Gastrocnemius medialis (tissue), 4 donors: ENCODE measurements at places on chromosomes 6 and 20. TPM values are rescaled to one million over a fixed set of nuclear protein-coding genes. Genes with fewer than 3 reads are reported as not detected.

DEFB119 gene
- not detected for total RNA-seq

RAMACL gene
- total RNA-seq = 0.70 TPM

MAP3K4 gene
- 28.1 TPM for total RNA-seq

FKBP1C gene
- total RNA-seq = 0.20 TPM

WRNIP1 gene
- 66.0 TPM for total RNA-seq

SLC17A2 gene
- total RNA-seq = not detected

PRND gene
- total RNA-seq = not detected

DNA sequence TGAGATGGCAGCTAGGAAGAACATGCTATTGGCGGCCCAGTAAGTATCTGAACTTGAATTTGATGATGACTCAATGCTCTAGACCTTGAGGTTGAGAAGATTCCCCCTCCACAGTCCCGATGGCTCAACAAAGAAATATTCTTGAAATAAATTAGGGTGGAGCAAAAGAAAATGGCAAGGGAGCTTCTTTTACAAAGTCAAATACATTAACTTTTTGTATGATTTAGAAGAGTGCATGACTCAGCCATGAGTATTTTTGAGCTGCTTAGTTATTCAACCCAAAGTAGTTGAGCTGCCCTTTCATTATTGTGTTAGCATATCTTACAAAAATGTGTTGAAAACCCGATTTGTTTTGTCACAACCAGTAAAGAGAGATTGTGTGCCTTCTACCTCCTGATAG, 7.6 kb downstream of the TFAP2C start:
- no peak for DNase-seq

DNA sequence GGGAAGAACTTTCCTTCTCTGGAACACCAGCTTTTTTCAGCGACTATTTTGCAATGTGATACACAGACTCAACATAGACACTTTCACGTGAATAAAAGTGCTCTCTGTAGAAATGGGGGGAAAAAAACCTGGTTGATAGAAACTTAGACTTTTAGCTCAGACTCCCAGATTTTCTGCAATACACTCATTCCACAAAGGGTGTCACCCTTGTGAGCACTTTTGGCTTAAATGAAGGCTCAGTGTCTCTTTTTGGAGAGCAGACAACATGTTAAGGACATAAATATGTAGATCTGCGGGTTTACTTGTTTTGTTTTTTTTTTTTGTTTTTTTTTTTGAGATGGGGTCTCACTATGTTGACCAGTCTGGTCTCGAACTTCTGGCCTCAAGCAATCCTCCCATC, 579.6 kb downstream of the PTPRT start:
- DNase-seq = no peak

DNA sequence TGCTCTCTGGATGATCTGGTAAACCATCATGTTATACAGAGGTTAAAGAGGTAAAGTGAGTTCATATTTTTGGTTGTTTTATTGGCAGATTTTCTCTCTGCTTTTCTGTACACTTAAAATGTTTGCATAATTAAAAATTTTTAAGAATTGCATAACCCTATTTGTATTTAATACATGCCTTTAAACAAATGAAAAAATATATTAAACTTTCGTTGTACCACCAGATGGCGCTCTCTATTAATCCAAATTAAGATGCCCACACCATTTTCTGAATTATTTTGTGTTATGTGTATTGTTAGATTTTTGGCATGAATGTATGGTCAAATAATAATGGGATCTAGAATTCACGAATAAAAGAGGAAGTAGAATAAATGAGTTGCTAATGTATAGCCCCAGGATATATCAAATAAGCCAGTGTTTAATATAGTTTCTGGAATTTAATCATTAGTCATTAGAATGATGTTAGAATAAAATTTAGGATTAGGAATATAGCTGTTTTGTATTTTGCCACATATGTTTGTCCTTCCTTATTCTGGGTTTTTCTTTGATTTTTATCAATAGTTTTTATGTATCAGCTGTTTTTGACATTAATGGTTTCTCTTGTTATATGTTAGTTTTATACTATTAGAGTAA, 38.9 kb downstream of the SMAP1 start:
- DNase-seq = no peak

- no peak for DNase-seq
These were observed 8.2 kb downstream of the HECA start for GRCh38 chr6:139143111-139143510.

DNA sequence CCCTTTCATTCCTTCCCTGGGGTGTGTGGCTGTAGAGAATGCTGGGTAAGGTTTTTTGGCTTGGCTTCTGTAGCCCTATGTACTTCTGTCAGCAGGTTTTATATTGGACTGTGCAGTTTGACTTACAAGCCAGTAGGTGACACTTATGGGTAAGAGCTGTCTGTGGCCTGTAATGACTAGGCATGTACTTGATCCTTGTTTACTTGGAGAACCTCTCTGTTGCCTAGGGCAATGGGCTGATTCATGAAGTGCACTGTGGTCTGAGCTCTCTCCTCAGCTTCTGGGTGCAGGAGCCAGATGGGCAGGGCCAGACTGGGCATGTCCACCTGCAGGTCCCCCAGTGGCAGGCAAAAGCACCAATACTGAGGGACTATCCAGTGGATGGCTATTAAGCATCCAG, 544.6 kb downstream of the ADGRB3 start:
- no peak for DNase-seq

GRCh38 chr6:17099401-17100059, 2.3 kb upstream of the STMND1 start:
- DNase-seq = no peak

DNA sequence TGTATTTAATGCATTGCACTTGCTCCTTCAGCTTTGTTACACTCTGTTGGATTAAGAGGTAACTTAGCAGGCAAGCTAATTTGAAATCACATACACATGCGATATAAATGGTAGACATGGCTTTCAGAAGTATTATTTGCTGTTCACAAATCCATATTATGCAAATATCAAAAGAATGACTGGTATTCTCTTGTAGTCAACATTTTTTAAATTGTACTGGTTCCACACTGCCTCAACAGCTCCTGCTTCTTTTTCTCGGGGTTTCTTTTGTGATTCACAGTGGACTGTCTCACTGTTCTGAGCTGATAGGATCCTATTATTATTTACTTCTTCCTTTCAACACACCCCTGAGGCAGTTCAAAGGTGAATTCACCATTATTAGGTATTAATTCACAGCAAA, 927.4 kb downstream of the KIF16B start:
- no peak for DNase-seq

DNA sequence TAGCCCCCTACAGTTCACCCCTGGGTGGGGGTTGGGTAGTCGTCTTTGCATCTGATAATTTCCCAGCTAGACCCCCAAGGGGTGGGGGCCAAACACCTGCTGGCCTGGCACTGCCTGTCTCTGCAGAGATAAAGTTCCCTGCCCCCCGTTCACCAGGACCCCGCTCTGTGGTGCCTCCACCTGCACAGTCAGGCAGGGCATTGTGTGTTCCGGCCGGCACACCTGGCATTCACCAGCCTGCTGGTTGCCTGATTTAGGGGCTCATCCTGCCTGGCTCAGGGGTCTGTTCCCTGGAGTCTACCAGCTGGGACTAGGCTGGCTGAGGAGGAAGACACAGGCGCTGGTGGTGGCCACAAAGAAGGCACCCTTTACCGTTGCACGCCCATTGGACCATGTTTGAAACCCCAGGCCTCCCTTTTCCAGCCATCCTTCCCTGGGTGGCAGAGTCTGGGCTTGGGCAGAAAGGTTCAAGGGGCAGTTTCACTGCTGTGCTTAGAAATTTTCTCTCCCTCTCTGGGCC, 30.8 kb upstream of the SCRT2 start:
- DNase-seq = no peak

DNA sequence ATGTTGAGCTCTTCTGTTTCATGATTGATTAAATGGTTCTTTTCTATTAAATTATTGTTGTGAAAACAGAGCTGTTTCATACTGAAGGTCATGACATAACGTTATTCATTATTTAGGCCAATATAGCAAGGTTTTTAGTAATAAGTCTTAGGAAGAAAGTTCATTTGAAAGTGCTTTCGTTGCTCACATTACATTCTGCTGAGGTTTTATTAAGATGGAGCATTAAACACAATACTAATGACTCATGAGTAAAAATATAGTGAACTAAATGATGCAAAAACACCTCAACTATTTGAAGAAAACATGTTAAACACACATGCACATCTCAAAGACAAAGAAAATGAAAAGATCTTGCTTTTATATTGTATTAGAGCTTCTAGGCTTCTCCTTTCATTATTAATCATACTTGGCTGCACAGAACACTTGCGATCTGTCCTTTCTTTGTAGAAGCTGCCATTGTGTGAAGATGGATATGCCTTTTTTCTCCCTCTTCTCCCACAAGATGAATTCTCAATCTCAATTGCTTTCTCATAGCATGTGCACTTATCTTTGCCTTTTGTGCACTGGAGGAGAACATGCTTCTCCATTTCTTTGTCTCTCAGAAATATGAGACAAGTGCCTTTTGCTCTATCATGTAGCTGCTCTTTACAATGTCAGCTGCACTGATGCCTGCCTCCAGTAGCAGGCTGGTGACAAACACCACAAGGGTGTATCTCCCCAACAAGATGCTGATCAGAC, 312.4 kb downstream of the PHF3 start:
- DNase-seq = no peak

DNA sequence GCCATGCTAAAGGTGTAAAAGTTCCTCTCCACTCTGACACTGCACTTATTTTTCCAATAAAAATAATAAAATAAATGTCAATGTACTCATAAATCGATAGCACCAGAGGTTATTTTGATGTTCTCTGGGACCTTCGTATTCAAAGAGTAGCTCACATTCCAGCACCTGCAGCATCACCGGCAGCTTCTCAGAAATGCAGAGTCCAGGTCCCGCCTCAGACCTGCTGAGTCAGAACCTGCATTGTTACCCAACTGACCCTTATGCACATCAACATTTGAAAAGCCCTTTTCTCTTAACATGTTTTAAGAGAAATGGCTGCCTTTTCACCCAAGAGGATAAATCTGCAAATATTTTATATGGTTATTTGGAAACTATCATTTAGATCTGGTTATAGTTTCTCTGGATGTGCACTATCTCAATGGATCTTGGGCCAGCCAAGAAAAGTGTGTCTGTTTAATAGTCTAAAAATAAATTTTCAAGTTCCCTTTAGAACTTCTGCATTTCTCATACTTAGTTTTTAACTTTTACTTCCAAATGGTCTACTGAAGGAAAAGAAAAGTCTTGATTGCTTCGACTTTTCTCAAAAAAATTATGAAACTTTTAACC, 216.2 kb upstream of the PRDM1 start:
- DNase-seq = no peak
